ENCODE measurements at places on chromosomes 7 and 10.

DNA sequence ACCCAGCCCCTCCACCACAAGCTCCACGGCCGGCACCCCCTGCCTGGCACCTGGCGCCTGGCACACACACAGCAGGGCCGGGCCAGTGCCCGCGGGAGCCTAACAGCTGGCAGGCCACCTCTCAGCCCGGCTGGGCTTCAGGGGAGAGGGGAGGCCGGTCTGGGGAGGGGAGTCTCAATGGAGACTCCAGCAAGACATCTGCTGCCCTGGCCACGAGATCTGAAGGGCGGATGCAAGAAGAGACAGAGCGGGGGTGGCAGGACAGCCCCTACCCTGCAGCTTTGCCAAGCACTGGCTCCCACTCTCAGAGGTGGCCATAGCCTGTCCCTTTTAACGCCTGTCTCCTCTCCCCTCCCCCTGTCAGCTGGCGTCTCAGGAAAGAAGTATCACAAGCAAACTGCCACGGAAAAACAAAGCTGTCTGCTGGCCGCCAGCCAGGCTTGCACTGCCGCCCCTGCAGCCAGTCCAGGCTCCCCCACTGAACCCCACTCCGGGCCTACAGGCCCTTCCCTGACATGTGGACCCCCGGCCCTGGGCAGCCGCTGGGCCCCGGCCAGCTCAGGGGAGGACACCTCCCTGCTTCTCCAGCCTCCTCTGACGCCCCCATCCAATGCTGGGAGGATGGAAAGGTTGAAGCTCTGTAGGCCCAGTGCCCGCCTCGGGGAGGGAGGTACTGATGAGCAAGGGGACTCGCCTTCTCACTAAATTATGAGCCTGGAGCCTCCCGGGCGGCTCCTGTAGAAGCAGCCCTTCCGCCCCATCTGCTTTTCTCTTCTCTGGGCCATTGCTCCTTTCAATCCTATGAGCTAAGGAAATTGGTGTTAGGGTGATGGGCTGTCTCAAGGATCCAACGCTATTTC, 178.4 kb downstream of the ARHGAP12 start:
- DNase-seq: no peak

DNA sequence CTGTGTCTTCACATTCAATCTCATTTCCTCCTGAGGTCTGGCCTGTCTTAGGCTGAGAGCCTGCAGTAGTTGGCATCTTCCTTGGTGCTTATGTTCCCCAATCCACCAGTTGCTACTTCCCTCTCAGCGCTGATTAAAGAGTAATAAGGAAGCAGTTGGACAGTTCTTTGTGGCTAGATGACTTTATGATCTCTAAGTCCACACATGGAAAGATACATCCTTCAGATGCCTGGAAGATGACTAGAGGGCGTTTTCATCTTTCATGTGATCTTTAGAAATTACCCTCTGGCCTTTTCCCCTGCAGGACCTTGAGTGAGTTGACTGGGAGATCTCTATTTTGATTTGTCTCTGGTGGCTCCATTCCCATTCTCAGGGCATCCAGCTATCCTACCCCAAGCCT, 204.5 kb downstream of the GRM3 start:
- DNase-seq: no peak

DNA sequence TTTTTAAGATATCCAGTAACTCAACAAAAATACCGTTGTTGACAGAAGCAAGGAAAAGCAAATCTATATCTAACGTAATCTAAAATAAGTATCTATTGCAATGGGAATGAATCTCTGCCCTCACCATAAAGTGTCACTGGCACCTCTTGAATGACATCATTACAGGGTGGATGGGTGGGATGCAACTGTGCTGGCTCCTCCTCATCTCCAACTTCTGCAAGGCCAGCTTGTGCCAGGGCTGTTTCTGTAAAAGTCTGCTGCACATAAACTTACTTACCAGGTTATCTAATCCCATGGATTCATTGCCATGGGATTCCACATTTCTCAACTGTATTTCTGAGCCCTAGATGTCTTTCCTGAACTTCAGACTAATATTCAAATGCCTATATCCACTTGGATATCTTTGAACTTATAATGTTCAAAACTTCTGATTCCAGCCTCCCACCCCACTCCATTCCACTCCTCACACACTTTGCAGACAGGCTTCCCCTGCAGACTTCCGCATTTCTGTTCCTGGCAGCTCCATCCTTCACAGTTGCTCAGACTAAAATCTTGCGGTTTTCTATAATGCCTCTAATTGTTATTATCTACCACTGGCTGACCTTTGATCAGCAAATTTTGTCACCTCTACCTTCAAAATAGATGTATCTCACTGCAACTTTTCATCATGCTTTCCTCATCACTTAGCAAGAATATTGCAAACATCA, 10.7 kb downstream of the FGL2 start:
- DNase-seq: no peak

- no peak for DNase-seq
Observed at GRCh38 chr7:102872460-102872859, 40.3 kb upstream of the LRRC17 start.

DNA sequence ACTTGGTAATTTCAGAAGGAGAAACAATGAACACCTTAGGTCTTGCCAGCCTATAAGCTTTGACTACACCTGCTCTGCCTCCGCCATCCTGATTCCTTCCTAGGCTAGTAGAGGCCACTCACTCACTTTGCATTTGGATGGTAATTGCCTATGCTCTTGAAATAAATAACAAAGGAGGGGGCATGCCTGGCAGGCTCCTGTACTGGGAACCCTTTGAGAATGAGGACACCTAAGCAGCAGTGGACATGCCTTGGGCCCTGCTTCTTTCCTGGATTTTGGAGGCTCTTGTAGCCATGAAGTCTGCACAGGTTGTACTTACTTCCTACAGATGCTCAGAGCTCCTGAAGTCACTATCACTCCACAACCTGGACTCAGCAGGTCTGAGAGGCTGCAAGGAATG, 65.8 kb downstream of the BLNK start:
- no peak for DNase-seq

DNA sequence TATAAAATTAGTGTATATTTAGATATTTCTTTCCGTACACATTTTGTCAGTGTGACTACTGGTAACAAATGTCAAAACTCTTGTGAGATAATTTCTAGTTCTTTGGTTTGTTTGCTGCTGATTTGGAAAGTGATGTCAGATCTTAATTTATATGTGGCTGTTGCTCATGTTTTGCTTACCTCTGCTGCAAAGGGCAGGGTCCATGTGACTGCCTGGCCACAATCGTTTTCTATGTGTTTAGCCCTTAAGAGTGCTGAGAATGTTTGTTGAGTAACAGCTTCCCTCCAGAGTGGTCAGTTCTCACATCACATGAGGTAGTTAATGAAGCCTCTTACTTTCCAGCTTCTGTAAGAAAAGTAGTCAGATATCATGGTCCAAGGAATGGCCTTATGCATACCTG, 4.2 kb downstream of the NRBF2 start:
- no peak for DNase-seq

GRCh38 chr7:139701908-139702307, 75.9 kb downstream of the HIPK2 start:
- DNase-seq: no peak

DNA sequence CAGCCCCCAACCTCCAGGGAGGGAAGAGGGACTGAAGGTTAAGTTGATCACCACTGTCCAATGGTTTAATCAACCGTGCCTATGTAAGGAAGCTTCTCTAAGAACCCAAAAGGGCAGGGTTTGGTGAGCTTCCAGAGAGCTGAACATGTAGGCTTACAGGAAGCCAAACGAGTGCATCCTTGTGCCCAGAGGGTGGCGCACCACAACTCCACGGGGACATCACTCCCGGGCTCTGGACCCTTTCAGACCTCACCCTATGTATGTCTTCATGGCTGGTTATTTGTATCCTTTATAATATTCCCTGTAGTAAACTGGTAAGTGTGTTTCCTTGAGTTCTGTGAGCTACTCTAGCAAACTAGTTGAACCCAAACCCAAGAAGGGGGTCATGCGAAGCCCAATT, 11.5 kb upstream of the NFKB2 start:
- no peak for DNase-seq

DNA sequence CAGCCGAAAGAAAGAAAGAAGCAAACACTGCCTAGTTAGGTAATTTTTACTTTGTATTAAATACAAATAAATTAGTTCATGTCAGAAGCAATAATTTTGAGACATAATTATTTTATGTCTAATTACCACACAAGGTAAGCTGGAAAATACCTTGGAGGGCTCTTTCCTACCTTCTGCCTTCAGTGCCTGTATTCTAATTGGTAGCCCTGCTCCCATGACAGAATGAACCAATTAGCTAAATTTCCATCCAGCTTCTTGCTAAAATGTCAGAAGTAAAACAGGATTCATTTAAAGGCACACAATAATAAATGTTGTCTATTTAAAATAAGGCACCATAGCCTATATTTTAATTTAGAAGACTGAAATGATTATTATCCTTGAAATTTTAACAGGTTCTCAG, 135.4 kb upstream of the POT1 start:
- no peak for DNase-seq

- DNase-seq: no peak
Observed at GRCh38 chr7:127137146-127137545, 115.6 kb downstream of the GRM8 start.

GRCh38 chr10:124993736-124994451, 52.0 kb downstream of the ZRANB1 start:
- DNase-seq: no peak

DNA sequence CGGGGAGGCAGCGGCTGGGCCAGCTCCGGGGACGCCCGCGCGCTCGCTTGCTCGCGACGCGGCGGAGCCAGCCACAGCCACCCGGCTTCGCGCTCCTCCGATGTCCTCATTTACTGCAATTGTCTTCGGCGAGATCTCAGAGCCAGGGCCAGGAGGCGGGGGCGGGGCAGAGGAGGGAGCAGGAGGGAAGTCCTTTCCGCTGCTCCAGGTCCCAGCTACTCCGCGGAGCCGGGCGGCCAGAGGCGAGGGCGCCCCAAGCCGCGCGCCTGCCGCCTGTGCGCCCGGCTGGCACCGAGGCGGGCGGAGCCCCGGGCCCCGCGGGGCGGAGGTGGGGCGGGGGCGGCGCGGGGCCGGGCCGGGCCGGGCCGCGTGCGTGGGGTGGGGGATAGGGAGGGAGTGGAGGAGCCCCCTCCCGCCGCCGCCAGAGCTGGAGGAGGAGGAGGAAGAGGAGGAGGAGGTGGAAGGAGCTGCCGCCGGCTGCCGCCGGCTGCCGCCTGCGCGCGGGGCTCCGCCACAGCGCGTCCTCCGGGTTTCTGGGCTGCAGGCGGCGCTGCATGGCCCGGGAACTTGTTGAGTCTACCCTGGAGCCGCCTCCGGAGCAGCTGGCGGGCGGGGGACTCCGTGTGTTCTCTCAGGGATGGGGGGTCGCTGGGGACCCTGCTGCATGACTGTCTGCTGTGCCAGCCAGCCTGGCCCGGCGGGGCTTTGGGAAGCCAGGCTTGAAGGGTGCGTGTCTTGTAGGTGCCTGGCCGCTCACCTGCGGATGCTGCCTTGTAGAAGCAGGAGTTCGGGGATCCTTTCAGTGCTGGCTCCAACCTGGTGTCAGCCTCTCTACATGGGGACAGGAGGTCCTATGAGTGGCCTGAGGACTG, at the start of gene INSYN2A:
INSYN2A (minus strand) TSS at position 310 of the 872 bp plus-strand sequence. CDS start 20,196 bp downstream, outside the sequence.
- no peak for DNase-seq

DNA sequence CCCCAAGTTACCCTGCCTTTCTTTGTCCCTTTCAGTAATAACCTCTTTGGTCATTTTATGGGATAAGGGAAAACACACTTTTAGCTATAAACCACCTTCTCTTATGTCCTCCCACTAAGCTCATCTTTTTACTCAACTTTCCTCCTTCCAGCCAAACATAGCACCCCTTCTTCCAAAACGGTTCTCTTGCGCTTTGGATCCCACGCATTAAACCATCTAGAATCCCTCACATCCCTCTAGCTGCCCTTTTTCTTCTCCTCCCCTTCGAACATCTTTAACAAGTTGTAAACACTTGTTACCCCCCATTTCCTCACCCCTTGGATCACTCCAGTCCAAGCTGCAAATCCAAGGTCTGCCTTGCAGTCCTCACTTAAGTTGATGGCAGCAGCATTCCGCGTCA, 13.4 kb downstream of the WAPL start:
- no peak for DNase-seq

DNA sequence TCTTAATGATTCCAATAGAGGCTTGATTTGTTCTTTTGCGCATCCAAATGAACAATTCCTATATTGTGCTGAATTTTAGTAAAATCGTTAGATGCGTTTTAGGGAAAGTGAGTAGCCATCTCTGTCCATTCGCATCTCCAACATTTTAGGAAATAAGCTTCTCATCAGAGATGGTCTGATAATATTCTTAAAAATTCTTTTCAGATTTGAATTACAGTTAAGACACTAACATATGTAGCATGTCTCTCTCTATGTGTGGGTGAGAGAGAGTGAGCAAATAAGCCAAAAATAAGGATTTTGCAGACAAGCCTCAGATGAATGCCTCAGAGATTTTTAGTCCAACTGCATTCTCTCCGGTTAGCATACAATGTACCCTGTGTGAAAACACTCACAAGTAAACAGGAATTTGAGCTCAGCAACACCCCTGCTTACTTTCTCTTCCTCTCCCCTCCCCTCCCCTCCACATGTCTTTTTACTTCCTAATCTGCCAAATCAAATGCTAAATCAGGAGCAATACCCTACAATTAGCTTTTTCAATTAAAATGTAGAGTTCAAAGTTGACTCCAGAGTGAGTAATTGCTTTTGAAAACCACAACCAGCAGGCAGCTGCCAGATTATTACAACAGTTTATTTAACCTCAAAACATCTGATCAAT, 354.4 kb downstream of the CRPPA start:
- DNase-seq: no peak

DNA sequence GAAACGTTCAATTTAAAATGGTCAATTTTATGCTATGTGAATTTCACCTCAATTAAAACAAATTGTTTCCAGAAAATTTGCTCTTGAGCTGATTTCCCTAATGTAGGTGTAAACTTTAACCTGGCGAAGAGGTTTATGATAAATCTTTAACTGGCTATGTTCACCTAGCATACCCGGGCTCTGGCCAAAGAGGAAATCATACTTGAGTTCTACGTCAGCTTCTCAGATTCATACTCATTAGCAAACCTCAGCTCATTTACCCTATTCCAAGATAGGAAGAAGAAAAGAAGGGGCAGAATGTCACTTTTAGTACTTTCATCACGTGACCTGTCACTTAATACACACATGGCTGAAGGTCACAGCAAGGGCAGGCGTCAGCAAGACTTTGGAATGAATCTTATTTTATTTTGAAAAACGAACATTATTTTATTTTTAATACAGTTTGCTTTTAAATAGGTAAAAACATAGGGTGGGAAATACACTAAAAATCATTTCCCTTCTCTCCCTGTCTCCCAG, 97.0 kb downstream of the ABLIM1 start:
- DNase-seq: no peak

All from stimulated activated CD4-positive, alpha-beta T cell treated with anti-CD3 and anti-CD28 coated beads, Interleukin-4, amount 100 ng/mL, for 4 hours (primary cell).